ENCODE measurements at places on chromosomes 6 and 20.

- no peak for DNase-seq
These were observed 14.4 kb upstream of the TTPAL start for GRCh38 chr20:44461142-44461802.

DNA sequence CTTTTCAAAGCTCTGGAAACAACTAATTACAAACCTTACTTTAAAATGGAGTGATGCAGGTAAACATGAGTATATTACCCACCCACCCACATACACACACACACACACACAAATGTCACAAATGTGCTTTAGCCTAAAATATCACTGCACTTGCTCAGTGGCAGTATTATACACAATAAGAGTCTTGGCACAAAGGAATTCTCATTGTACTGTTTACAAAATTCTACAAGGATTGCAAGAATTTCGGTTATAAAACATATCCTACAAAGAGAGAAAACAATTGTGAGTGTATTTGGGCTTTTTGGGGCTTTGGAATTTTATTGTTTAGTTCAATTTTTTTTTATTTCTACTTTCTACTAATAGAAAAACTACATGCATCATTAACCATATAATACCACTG lies 113.2 kb upstream of the BEND6 start:
- no peak for DNase-seq

DNA sequence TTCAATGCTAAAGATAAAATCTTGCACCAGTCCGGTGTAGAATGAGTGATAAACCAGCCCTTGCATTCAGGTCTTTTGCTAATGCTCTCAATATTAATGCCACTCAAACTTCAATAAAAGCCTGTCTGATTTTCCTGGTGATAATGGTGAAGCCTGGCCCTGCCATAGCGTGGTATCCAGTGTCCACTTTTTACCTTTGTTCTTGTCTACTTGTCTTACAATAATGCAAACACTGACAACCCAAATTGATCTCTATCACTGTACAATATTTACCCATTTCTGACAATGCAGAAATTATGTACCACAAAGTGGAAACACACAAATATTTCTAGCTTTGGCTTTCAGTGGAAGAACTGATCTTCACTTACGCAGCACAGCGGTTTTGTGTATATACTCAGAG lies 189.1 kb downstream of the ZDHHC14 start:
- no peak for DNase-seq

DNA sequence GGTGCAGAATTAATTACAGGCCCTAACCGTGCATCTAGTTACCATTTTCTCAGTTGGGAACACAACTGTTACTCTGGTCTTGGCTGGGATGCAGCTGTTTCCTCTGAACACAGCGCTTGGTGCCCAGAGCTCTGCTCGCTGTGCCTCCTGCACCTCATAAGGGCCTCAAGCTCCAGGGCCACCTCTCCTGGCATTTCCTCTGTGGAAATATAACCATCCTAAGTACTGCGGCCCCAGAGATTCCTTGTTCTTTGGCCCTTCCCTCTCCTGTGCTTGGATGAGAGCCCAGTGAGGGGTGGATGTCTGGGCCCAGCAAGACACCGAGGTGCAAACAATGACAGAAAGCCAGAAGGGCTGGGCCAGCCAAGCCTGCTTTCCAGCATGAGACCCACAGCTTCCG lies 169.9 kb upstream of the CST7 start:
- no peak for DNase-seq

GRCh38 chr6:138800377-138801150 lies 4.7 kb downstream of the ECT2L start:
- DNase-seq, result no peak

- DNase-seq, result no peak
These were observed 53.8 kb downstream of the MACROD2 start for GRCh38 chr20:14049111-14049510.

DNA sequence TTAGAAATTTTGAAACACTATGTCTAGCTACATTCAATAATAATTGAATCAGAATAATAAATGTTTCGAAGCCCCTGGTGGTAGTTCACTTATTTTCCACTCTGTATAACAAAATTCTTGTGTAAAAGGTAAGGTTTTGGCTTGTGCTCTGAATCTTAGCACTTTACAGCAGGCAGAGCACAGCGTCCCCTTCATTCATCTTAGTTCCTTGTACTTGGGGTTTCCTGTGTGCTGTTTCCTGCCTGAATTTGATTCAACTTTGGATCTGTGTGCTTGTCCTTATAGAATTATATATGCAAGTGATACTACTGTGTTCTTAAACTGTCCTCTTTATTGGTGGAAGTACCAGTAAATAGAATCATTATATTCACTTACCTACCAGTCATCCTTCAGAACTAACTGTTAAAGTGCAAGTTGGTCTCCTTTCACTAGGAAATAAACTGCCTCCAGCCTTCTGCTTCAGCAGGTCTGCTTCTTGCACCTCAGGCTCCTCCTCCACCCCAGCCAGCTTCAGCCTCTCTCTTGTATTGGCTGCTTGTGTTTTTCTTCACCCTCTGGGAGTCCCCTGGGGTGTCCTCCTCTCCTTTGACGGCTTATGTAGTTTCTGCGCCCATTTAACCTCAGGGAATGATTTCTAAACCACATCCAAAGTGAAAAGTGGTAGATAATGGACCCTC lies 28.8 kb upstream of the TULP4 start:
- no peak for DNase-seq

DNA sequence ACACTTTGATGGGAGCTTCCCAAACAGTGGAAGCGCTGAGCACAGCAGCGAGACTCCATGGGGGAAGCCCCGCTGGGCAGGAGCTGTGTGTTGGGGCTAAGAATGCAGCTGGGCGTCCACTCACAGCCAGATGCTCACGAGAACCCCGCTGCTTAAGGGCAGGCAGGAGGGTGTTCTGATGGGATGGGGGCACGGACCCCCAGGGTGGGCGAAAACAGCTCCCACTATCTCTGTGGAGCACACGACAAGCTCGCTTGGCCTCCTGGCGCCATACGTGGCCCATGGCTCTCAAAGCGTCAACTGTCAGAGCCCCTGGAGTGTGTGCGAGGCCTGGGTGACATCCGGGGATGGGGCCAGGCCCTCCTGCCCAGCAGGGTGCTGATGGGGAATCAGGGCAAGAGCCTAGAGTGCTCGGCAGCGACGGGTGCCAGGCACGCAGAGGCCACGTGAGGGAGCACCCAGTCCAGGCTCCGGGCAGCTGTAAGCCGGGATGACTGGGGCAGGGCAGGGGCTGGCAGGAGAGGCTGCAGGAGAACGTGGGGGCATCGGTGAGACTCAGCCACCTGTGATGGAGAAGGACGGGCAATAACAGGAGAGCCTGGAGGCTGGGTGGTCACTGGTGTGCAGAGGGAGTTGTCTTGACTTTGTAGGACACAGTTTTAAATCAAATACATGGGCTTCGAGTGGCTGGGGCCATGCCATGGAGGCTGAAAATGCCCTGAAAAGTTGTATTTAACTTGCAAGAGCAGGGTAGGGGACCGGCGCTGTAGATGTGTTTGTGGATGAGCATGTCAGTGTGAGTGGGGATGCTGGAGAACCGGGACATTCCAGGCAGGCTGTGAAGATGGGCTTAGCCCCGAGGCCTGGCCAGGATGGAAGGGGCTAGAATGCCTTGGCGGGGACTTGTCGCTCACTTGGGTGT lies 27.3 kb downstream of the PYGB start:
- DNase-seq, result no peak

- no peak for DNase-seq
These were observed 17.6 kb upstream of the ENTPD6 start for GRCh38 chr20:25177890-25178321.

- DNase-seq, result no peak
These were observed 17.5 kb upstream of the CEP85L start for GRCh38 chr6:118668761-118669385.

DNA sequence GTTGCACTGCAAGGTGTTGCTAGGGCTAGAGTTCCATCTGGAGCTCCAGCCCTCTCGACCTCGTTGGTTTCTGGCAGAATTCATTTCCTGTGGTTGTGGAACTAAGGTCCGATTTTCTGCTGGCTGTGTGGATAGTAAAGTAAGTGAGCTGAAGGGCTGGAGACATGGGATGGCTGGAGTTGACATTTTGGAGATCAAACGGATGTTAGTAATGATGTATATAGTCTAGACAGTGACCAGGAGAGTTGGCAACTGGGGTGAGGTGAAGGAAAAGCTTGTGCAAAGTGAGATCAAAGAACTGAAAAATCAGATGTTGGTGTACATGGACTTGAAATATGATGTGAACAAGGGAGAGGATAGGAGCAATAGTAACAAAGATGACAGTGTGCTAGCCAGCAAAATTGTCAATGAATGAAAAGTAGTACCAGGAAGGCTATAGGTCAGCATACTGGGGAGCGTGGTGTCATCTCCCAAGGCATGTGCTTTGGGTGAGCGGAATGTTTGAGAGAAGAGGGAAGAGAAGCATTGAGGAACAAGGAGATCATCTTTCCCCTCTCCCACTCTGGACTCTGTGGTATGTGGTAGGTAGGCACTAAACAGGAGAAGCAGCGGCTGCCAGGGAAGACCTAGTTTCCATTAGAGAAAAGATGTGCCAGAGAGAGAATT lies 7.8 kb downstream of the QRSL1 start:
- no peak for DNase-seq

- no peak for DNase-seq
These were observed 34.5 kb downstream of the NTSR1 start for GRCh38 chr20:62742979-62743776.

- DNase-seq, result no peak
These were observed 45.8 kb downstream of the CYP24A1 start for GRCh38 chr20:54127855-54128574.

DNA sequence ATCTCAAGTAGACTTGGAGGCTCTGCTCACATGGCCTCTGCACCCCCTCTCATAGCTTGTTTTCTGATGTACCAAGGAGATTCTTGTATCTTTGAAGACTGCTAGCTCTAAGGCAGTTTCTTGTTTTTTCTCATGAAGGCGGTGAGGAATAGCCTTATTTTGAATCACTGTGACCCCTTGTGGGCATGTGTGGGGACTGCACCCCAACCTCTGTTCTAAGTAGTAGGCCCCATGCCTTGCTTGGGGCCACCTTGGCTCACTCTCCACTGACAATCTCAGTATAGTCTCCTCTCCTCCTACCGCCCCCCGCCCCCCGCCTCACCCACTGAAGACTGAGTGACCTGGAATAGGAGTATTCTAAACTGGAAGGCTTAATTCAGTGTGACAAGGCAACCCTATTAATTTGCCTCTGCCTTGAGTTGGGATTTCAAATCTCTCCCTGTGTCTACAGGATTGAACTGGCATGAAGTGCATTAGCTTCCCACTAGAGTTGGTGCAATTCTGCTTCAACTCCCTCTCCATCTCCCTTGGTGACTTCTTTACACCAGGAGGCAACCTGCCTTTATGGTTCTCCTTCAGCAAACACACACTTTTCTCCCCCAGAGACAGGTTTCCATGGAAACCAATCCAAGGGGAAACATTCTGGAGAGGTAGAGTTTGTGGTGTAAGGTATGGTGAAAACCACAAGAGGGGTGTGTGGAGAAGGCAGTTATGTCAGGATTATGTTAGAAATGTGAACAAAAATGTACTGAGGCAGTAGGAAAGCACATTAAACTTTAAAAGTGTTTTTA lies 75.4 kb upstream of the ECI2 start:
- peak; percentile 71 for DNase-seq

DNA sequence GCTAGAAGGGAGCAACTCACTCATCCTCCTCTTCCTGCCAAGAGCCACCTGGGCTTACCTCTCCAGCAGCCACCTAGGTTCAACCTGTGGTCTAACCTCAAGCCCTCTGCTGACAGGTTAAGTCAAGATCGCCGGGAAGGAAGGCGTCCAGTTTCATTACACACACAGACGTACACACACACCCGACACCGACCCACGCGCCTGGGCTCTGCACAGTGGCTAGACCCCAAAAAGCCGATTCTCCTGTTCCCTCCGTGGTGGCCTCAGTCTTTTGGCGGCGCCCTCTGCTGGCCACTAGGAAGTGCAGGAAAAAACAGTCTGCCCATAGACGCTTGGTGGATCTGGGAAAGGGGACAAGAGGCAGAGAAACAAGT lies 52.8 kb downstream of the MRPL14 start:
- peak; percentile 76 for DNase-seq

DNA sequence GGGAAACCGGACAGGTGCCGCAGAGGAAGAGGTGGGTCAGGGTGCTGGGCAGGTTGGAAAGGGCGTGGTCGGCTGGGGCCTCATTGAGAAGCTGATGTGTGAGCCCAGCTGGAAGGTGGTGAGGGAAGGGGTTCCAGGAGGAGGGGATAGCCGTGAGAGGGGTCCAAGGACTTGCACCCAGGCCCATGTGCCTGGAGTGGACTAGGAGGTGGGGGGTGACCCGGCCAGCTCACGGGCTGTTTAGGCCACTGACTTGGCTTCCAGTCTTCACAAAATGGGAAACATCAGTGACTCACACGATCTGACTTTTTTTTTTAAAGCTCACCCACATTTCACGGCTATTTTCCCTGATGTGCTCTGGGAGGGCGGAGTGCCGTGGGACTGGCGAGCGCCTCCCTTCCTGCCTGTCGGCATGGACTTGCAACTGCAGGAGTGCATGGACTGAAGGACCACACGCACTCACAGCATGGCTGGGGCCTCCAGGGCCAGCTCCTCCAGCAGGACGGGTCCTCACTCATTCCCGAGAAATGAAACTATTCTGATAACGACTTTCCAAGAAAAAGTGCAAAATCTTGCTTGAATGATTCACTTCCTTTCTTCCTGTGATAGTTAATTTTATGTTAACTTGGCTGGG lies 13.5 kb upstream of the PDE10A start:
- DNase-seq, result no peak

DNA sequence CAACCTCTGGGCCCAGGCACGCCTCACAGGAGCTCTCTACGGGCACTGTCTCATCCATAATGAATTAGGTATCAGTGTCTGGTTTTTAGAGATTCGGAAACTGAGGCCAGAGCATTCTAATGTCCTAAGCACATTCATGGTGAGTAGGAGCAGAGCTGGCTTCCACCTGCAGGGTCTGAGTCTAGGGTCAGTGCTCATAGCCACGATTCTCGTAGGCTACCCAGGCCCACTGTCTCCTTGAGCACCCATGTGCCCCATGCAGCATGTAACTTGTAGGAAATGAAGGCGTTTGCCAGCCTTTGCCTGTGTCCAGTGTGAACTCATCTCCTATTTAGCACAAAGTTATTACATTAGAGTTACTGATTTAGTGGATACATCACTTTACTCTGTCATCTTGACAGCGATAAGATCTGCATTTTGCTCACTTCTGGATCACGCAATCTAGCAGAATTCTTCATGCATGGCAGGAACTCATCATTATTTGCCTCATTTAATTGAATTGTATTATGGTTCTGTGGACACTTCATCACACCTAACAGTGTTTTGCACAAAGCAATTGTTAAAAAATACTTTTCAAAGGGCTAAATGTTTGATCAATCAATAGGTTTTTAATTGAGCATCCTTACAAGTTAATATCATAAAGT lies 205.3 kb upstream of the SULF2 start:
- DNase-seq, result no peak

GRCh38 chr6:74964871-74965441 lies 240.9 kb downstream of the COL12A1 start:
- no peak for DNase-seq
